ENCODE measurements at places on chromosomes 7 and 10.

DNA sequence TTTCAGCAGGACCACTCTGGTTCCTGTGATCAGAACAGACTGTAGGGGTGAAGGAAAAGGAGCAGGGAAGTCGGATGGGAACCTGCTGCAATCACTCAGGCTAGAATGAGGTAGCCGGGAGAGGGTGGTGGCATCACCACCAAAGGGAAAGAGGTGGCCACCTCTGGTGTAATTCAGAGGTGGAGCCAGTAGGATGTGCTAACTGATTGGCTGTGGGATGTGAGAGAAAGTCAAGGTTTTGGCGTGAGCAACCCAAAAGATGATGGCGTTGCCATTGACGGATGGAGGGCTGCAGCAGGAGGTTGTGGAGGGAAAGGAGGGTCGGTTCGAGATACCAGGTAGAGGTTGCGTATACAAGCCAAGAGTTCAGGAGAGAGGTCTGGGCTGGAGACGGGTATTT, 7.4 kb upstream of the VSIR start:
- ATAC-seq = no peak

GRCh38 chr7:93575555-93576399, 1.3 kb upstream of the CALCR start:
- ATAC-seq = peak; percentile 52

DNA sequence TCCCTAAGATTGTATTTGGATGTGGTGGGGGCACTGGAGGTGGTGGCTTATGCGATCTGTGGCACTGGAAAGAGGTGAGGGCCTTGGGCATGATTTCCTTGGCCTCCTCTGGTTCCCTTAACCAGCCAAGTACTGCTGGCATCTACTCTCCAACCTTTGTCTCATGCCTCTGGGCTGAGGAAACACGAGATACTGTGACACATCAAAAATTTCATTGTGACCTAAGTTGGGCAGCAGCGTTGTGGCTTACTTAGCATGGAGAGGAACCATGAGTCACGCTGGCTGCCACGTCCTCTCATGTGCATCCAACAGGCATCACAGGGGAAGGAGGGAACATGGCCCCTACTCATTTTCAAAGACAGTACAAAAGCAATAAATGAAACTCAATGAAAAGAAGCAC, 29.7 kb upstream of the GSDME start:
- peak; percentile 92 for ATAC-seq

- peak; percentile 78 for ATAC-seq
These were observed 487.7 kb downstream of the TYW1 start for GRCh38 chr7:67484244-67484751.

GRCh38 chr7:95018021-95018420, 110.6 kb downstream of the PPP1R9A start:
- no peak for ATAC-seq

All from SK-N-SH treated with all-trans-retinoic acid at 6 μM for 48 hours (cell line).